Uterus (tissue), 4 donors: ENCODE measurements at places on chromosomes 7 and 10. TPM values are rescaled to one million over a fixed set of nuclear protein-coding genes. Genes with fewer than 3 reads are reported as not detected.

The PRKAR2B gene
- 24.1 TPM for total RNA-seq

The MBL2 gene
- total RNA-seq = not detected

The C10orf90 gene
- total RNA-seq = not detected

DNA sequence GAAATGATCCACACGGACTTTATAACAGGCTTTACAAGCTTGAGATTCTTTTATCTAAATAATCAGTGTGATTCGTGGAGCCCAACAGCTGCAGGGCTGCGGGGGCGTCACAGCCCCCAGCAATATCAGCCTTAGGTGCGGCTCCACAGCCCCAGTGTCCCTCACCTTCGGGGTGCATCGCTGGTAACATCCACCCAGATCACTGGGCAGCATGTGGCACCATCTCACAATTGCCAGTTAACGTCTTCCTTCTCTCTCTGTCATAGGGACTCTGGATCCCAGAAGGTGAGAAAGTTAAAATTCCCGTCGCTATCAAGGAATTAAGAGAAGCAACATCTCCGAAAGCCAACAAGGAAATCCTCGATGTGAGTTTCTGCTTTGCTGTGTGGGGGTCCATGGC lies 155.6 kb downstream of the EGFR start:
- no peak overlapping the region for H3K4me3 ChIP-seq
- peaks cover 11% of the 10 kb centered on the region for H3K4me1 ChIP-seq
- no peaks in the 10 kb centered on the region for H3K27me3 ChIP-seq
- no peaks in the 10 kb centered on the region for H3K36me3 ChIP-seq

- H3K27ac ChIP-seq = no peak overlapping the region
- H3K4me1 ChIP-seq = peaks cover 5% of the 10 kb centered on the region
- H3K4me3 ChIP-seq = no peak overlapping the region
Measured at GRCh38 chr10:128211064-128211504, 84.9 kb upstream of the MKI67 start.

GRCh38 chr7:106369352-106369751 lies 84.6 kb upstream of the NAMPT start:
- H3K4me3 ChIP-seq = no peak overlapping the region
- no peaks in the 10 kb centered on the region for H3K4me1 ChIP-seq
- peak; percentile 26 for DNase-seq
- H3K36me3 ChIP-seq = no peaks in the 10 kb centered on the region

GRCh38 chr10:84668186-84668763 lies 339.9 kb downstream of the CCSER2 start:
- H3K4me3 ChIP-seq = no peak overlapping the region
- H3K36me3 ChIP-seq = no peaks in the 10 kb centered on the region
- no peak for DNase-seq
- H3K27ac ChIP-seq = no peak overlapping the region
- H3K27me3 ChIP-seq = no peaks in the 10 kb centered on the region
- no peaks in the 10 kb centered on the region for H3K4me1 ChIP-seq

GRCh38 chr7:65800890-65801341 lies 72.0 kb upstream of the VKORC1L1 start:
- no peak for DNase-seq
- no peak overlapping the region for H3K4me3 ChIP-seq
- H3K36me3 ChIP-seq = no peaks in the 10 kb centered on the region
- H3K4me1 ChIP-seq = no peaks in the 10 kb centered on the region
- no peaks in the 10 kb centered on the region for H3K27me3 ChIP-seq
- no peak overlapping the region for H3K27ac ChIP-seq

- no peaks in the 10 kb centered on the region for H3K27me3 ChIP-seq
- H3K4me3 ChIP-seq = no peak overlapping the region
- no peaks in the 10 kb centered on the region for H3K4me1 ChIP-seq
Measured at GRCh38 chr7:33640741-33641140, 264.6 kb upstream of the BMPER start.

DNA sequence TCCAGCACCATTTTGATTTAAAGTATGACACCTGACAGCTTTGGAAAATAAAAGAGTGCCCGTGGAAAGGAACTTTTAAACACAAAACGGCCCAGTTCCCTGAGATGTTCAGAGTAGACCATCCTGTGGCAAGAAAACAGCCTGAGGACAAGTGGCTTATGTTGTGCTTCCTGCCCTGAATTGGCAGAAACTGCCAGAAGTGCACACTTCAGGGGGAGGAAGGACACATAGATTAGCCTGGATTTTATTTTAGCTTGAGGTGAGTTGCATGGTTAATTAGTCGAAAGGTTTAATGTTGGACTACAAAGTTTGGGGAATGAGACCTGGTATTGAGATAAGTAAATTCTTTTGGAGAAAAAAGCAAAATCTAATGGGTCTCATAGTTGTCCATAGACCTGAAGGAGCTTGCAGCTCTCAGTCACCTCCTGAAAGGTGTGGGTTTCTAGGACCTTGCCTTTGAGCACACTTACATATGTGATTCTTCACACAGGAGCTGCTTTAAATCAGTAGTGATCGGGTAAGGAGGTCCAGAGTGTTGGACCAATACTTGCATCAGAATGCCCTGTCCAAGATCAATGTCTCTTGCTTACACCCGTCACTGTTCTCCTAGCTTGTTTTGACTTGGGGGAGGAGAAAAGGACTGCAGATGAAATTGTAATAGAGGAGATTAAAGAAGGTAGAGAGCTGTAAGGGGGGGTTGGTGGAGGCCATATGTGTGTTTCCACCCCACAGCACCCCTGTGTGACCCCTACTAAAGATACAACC lies 4.9 kb downstream of the ITIH2 start:
- H3K36me3 ChIP-seq = no peaks in the 10 kb centered on the region
- no peak for DNase-seq
- no peaks in the 10 kb centered on the region for H3K27me3 ChIP-seq
- H3K27ac ChIP-seq = no peak overlapping the region
- no peaks in the 10 kb centered on the region for H3K4me1 ChIP-seq

GRCh38 chr10:6755781-6756460 lies 175.8 kb upstream of the PRKCQ start:
- no peaks in the 10 kb centered on the region for H3K36me3 ChIP-seq
- no peaks in the 10 kb centered on the region for H3K4me1 ChIP-seq
- no peak overlapping the region for H3K4me3 ChIP-seq
- H3K27me3 ChIP-seq = no peaks in the 10 kb centered on the region
- H3K27ac ChIP-seq = no peak overlapping the region

DNA sequence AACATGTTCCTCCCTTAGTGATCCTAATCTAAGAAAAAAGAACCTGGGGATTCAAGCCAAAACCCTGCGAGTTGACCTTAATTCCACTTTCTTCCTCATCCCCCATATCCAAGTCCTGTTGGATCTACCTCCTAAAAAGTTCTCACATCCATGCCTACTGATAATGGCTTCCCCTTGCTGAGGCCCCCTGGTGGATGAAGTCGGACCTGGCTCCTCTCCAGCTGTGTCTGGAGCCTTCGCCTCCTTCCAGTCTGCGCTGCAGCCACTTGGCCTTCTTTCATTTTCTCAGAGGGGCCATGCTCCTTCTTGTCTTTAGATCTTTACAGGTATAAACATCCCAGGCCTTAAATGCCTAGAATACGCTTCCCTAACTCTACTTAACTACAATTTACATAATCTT lies 8.1 kb downstream of the PDE1C start:
- H3K27me3 ChIP-seq = no peaks in the 10 kb centered on the region
- no peaks in the 10 kb centered on the region for H3K36me3 ChIP-seq
- no peak overlapping the region for H3K27ac ChIP-seq
- no peak overlapping the region for H3K4me3 ChIP-seq
- H3K4me1 ChIP-seq = no peaks in the 10 kb centered on the region

GRCh38 chr7:108010377-108010776 lies 7.4 kb upstream of the LAMB1 start:
- no peaks in the 10 kb centered on the region for H3K4me1 ChIP-seq
- no peaks in the 10 kb centered on the region for H3K36me3 ChIP-seq
- H3K27me3 ChIP-seq = no peaks in the 10 kb centered on the region
- no peak for DNase-seq

GRCh38 chr7:151056666-151057505 lies 811 bp downstream of the CDK5 start:
- H3K4me3 ChIP-seq = peak overlapping the region; percentile 82
- no peaks in the 10 kb centered on the region for H3K27me3 ChIP-seq
- H3K4me1 ChIP-seq = no peaks in the 10 kb centered on the region
